ENCODE measurements at places on chromosomes 4 and X.

GRCh38 chr4:182141061-182141460, 102.1 kb upstream of the TENM3 start:
- DNase-seq, result no peak

DNA sequence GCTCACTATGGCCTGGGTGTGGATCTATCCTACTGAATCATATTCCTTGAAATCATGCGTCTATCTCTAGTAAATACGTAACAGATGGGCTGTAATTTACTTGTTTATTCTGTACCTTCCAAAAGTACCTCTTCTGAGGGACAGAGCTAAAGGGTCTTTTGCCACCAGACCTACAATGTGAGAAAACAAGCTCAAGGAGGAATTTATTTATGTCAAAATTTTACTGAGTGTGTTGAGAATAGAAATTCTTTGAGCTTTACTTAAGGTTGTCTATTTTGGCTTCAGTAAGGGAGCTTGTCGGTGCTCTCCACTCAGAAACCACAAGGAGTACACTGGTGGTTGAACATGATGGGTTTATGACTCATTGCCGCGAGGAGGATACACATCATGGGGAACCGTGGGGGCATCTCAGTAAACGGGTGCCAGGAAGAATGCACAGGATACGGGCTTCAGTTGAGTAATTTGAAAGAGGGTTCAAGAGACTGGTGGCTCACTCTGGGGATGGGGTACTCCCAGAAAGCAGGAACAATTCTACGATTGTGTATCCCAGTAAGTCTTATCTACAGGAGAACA, 3.0 kb downstream of the ANK2 start:
- no peak for DNase-seq

DNA sequence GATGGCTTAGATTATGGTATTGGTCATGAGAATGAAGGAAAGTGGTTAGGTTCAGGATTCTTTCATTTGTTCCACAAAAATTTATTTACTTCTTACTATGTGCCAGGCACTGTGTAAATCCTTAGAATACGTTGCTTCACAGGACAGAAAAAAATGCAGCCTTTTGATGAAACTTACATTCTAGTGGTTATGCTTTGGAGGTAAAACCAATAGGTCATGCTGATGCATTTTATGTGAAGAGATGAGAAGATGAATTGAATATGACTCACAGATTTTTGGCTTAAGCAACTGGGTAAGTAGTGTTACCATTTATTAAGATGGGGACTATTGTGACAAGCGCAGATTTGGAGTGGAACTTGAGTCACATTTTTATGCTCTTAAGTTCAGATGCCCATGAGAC, 165.3 kb downstream of the GLRA2 start:
- no peak for DNase-seq

DNA sequence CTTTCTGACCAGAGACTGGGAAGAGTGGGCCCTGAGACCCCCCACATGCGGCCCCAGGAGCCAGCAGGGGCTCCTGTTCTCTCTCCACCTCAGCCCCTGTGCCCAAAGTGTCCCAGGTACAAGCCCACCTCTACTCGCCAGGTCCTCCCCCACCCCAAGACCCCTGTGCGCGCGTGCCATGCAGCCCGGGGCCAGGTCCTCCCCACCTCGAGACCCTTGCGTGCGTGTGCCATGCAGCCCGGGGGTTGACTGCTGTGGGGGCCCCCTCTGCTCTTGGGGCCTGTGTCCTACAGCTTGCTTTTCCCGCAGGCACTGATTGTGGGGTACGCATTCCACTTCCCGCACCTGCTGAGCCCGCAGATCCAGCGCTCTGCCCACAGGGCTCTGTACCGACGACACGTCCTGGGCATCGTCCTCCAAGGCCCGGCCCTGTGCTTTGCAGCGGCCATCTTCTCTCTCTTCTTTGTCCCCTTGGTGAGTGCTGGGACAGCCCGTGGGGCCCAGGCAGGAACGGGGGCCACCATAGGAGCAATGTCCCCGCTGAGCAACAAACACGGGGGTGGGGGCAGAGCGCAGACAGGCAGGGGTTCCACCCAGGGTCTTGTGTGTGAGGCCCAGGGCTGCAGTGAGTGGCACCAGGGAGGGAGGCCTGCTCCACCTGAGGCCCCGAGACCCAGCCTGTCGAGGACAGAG, 20.3 kb downstream of the DGKQ start:
- no peak for DNase-seq

- DNase-seq, result no peak
Measured at GRCh38 chr4:30725562-30725961, 5.4 kb downstream of the PCDH7 start.

GRCh38 chrX:154828016-154828408, 6.5 kb downstream of the SMIM9 start:
- no peak for DNase-seq

DNA sequence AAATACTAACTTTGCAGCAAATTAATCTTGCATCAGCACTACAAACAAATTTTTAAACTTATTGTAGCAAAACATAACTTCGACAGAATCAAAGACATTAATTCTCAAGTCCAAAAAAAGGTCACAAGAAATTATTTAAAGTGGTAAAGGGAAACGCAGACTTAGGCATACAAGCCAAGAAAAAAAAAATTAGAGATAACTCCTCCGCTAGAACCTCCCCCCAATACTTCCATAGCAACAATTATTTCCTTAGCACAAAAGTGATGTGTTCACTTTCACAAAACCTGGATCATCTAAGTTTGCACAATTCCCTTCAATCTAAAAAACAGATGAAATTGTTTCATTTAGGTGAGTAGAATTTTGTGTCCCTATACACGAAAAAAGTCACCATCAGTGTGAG, 1.1 kb downstream of the LRBA start:
- no peak for DNase-seq

GRCh38 chr4:94412658-94413038, 39.1 kb upstream of the PDLIM5 start:
- DNase-seq, result no peak

- peak; percentile 38 for DNase-seq
Measured at GRCh38 chrX:47191331-47191730, 2.3 kb upstream of the UBA1 start.

All from stimulated activated CD8-positive, alpha-beta memory T cell treated with anti-CD3 and anti-CD28 coated beads, Interleukin-15, amount 100 ng/mL, for 4 hours (primary cell).